Stimulated activated CD4-positive, alpha-beta T cell treated with anti-CD3 and anti-CD28 coated beads, Interleukin-12 subunit alpha, Interleukin-12 subunit beta, amount 100 ng/mL, for 48 hours (primary cell): ENCODE measurements at places on chromosomes 4 and X.

DNA sequence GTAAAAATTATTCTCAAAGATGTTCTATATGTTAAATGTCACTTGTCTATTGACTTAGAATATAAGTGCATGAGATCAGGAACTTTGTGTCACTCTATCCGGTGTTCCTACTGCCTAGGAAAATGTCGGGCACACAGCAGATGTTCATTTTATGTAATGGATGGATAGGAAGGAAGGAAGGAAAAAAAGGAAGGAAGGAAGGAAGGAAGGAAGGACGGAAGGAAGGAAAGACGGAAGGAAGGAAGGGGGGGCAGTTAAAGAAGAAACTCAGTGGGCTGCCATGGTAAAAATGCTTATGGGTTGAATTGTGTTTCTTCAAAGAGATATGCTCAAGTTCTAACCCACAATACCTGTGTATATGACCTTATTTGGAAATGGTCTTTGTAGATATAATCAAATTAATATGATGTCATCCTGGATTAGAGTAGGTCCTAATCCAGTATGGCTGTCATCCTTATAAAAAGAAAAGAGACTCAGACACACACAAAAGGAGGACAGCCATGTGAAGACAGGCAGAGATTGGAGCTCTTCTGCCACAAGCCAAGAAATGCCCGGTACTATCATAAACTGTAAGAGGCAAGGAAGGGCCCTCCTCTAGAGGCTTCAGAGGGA, 86.3 kb downstream of the COL25A1 start:
- DNase-seq: no peak

GRCh38 chr4:98653890-98654867, 4.2 kb downstream of the TSPAN5 start:
- no peak for DNase-seq

- no peak for DNase-seq
Measured at GRCh38 chrX:133475521-133475920, 60.2 kb upstream of the GPC4 start.

- no peak for DNase-seq
Measured at GRCh38 chr4:80010316-80010715, 62.7 kb downstream of the ANTXR2 start.

- no peak for DNase-seq
Measured at GRCh38 chr4:159111416-159111815, 8.5 kb downstream of the RAPGEF2 start.

GRCh38 chr4:44086753-44087152, 361.9 kb downstream of the KCTD8 start:
- DNase-seq: no peak

DNA sequence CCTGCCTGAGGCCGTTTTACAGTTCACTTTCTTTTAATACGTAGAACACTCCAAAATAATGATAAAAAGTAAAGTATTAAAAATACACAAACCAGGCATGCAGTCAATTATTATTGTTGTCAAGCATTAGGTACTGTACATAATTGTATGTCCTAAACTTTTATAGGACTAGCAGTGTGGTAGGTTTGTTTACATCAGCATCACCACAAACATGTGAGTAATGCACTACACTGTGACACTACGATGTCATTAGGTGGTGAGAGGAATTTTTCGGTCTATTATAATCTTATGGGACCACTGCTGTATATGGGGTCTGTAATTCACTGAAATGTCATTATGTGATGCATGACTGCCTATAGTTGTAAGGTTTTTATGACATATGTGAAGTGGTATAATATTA, 149.5 kb upstream of the SH3RF1 start:
- no peak for DNase-seq

DNA sequence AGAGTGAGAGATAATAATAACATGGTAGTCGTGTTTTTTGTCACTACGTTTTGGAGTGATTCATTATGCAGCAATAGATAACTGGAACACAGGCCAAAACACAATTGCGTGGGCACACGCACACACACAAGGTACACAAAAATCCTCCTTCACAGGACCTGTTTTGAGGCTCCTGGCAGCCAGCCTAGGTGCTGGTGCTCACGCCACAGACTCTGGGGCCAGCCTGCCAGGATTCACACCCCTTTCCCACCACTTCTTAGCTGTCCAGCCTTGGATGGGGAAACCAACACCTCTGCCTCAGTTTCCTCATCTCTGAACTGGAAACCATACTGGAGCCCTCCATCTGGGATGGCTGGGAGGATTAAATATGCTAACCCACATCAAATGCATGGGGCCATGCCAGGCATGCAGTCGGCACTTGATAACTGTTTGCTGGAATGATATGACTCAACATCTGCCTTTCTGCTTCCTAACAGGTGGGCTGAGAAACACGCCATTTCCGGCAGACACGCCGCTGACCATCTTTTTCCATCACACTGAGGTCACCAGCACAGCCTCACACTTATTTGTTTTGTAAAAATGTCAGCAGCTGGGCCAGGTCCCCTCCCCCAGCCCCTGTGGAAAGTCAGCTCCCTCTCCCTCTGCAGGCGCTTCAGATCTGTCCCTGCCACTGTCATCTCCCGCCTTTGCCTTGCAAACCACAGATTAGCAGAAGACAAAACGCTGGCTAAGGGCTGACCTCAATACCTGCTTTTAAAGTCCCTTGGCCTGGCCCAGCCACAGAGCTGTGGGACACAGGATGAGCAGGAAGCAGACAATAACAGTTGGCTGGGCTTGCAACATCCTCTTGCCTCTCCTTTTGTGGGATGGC, 237.5 kb downstream of the BCOR start:
- DNase-seq: peak; percentile 65

- DNase-seq: no peak
Measured at GRCh38 chr4:137968956-137969678, 273.0 kb downstream of the SLC7A11 start.

DNA sequence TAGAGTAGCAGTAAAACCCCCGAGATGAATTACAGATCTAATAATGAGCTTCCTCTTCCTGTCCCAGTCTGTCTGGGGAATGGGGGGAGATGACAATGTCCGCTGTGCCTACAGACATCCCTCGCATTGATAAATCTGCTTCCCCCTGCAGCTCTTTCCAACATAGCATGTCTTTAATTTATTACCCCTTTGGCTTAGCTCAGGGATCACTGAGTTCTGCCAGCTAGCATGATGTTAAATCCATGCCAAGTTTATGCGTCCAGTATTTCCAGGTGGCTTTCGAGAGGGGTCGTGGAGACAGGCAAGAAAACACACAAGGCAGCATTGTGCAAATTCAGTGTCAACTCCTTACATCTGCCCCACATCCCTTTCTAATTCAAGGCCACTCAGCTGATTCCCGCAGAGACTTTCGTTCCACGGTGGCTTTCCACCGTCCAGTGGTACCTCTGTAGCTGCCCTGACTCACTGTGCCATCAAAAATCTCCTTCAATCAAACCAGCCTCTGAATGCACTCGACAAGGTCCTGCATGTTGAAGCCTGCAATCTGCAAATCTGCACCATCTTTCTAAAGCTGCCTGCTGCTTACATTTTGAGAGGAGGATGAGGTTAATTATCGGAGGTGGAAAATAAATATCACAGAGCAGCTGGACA, 75.1 kb downstream of the MXRA5 start:
- DNase-seq: no peak

GRCh38 chrX:68114573-68115129, 318.6 kb downstream of the OPHN1 start:
- DNase-seq: no peak

DNA sequence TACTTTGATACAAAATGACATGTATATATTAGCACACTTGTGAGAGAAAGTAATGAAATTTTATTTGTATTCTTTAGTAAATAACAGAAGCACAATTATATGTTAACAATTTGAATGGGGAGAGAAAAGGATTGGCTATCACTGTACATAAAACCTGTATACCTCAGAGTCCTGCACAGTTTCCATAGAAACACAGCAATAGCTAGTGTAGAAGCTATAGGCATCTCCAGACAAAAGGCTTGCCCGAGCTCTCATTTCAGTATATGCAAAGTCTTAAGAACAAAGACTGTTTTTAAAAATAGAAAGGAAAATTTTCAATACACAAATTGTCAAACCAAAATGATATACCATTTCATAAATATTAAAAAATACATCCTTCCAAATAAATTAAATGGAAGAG, 38.5 kb downstream of the GPM6A start:
- no peak for DNase-seq

GRCh38 chrX:118631586-118631985, 95.8 kb upstream of the IL13RA1 start:
- DNase-seq: no peak

- DNase-seq: no peak
Measured at GRCh38 chrX:48826135-48826875, at the start of gene ERAS. Gene ERAS (plus strand): TSS chrX:48826513. CDS start chrX:48829124, 2,611 bp downstream.

- DNase-seq: no peak
Measured at GRCh38 chr4:112377171-112377570, 80.0 kb downstream of the ALPK1 start.

DNA sequence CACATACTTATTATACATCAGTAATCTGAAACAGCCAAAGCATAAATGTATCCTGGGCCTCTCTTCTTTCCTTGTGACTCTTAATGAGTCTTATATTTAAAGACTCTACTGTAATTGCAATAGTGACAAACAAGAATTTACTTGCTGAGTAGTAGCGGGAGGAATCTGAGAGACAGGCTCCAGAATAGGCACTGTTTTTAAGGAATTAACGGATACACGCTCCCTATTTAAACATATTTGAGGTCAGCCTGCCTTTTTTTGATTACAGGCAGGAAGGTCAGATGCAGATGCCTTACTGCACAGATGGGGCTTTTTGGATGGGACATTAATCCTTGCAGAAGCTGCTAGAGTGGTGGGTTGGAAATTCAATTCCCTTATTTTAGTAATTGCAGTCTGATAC, 196.3 kb upstream of the ANXA3 start:
- DNase-seq: no peak

GRCh38 chrX:15055146-15055930, 182.1 kb downstream of the MOSPD2 start:
- no peak for DNase-seq

- no peak for DNase-seq
Measured at GRCh38 chr4:41586675-41587225, 48.8 kb downstream of the LIMCH1 start.

DNA sequence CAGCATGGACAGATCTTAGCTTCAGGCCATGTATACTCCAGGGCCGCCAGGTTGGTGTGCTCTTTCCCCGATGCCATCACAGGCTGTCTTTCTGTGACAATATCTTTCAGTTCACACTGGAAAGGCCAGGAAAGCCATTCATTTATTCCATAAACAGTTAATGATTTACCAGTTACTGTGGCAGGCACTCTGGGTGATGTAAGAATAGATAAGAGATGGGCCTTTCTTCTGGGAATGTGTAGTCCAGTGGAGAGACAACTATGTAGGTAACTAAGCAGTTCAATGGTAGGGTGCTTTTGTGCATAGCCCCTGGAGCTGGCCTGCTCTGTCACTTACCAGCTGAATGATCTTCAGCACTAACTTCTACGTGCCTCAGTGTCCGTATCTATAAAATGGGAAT, 46.3 kb upstream of the LEF1 start:
- no peak for DNase-seq

DNA sequence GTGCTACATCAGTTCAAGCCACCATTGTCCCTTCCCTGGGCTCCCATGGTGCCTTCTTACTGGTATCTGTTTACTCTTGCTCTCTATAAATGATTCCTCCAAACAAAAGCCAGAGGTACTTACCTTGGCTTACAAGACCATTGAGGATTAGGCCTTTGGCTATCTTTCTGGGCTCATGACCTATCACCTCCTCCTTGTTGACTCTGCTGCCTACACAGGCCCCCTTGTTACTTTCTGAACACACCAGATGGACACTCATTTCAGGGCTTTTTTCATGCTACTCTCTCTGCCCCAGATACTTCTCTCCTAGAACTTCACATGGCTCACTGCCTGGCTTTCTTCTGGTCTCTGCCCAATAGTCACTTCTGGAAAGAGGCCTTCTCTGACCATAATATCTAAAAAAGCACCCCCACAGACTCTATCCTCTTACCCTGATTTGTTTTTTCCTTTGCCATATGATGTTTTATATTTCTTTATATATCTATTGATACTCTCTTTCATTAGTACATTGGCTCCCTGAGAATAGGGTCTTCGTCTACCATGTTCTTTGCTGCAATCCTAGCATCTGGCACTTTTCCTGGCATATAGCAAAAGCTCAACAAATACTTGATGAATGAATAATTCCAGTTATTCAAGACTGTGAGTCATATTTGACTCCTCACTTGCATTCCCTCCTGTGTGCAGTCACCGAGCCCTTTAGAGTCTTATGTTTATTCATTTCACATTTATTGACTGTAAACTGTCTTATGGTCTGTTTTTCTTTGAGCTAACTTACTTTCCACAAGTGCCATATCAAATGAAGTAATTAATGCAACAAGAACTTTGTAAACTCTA, 27.1 kb upstream of the TAPT1 start:
- DNase-seq: no peak

GRCh38 chr4:41179498-41180195, 34.7 kb downstream of the APBB2 start:
- DNase-seq: no peak

GRCh38 chr4:125116431-125116830, 198.3 kb upstream of the FAT4 start:
- no peak for DNase-seq

DNA sequence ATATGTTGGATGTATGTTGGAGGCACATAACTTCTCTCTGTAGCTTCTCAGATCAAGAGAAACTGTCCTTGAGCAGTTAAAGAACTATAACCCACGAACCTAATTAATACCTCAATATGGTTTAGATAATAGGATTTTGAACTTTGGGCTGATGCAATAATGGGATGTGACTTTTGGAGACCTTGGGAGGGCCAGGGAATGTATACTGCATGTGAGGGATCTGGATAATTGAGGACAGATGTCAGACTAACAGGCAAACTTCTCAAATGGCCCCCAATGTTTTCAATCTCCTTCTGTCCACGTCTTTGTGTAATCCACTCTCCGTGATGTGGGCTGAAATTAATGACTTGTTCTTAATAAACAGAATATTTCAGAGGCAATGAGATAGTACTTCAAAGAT, 202.2 kb upstream of the FAT4 start:
- no peak for DNase-seq

DNA sequence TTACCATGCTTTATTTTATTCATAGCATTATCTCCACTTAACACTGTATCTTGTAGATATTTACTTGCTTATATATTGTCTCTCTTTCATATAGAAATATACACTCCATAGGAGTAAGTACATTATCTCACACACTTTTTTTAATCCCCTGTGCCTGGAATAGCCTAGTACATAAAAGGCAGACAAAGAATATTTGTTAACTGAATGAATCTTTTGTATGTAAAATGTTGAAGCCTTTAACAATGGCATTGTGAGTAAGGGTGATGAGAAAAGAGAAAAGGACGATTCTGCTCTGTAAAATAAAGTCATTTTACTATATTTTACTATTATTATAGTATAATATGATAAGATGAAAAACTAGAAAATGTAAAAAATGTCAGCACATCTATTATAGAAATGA, 97.7 kb upstream of the PDHA2 start:
- no peak for DNase-seq

GRCh38 chr4:160159457-160159856, 1056.6 kb downstream of the RAPGEF2 start:
- DNase-seq: no peak

- no peak for DNase-seq
Measured at GRCh38 chrX:70421618-70422017, 1.5 kb upstream of the GDPD2 start.

GRCh38 chrX:791479-792034, 161.0 kb downstream of the SHOX start:
- no peak for DNase-seq
